Spinal cord (tissue), 10 donors: ENCODE measurements at places on chromosomes 1 and 21.

DNA sequence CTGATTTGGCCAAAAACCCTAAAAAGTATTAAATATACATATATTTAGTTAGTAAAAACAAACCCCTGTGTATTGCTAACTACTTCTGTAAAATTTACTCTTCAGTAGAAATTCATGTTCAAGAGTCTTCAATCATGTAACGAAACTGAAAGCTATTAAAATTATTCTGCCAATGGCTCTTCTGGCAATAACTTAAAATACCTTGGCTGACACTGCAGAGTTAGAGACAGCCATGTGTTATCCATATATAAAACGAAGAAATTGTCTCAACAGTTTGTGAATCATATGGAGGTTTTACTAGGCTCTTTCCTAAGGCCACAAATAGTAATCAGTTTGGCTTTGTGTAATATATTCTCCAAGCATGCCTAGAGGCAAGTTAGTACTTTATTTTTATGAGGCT lies 357.2 kb downstream of the COL11A1 start:
- DNase-seq: no peak

GRCh38 chr1:38029685-38030511 lies 16.7 kb downstream of the POU3F1 start:
- DNase-seq: no peak

DNA sequence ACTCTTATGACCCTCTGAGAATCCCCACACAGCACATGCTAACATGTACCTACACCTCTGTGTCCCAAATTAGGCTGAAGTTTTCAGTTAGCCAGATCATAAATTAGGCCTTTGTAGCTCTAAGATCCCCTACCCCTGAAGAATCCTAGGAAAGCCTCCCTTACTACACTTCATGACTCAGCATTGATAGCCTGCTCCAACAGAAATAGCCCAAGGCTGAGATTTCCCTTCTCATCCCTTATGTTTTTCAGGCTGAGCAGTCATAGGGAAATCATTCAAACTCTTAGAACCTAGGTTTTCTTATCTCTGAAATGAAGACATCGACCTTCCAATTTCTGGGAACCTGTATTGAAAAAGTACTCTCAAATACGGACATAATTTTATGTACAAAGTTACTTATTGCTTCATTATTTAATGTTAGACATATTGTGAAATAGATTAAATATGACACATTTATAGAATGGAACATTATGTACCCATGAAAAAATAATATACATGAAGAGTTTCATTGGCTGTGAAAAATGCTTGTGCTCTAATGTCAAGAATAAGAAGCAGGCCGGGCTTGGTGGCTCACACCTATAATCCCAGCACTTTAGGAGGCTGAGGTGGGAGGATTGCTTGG lies 122.4 kb upstream of the UBE2U start:
- no peak for DNase-seq

DNA sequence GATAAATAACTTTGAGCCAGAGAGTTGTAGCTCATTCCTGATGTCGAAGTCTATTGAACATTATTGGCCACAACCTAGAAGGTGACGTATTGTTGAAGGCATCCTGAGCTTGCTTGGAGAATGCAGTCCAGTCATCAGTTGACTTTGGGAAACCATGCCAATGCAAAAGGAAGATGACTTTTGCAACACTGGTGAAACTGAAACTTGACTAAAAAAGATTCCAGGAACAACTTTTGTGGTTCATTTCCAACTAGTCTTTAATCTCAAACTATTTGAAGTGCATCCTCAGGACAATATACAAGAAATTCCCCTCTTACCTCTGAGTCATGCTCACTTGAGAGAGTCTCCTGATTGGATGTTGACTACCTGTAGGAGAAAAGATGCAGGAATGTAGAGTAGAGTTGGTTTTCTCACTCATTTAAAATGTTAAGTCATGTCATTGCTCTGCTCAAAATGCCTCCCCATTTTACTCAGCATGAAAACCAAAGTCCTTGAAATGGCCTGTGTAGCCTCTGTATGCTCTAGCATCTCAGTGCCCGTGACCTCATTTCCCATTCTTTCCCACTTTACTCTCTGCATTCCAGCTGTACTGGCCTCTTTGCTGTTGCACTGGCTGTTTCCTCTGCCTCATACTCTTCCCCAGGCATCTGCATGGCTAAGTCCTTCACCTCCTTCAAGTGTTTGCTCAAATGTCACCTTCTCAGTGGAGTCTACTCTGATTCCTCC lies 24.4 kb upstream of the LEPR start:
- DNase-seq: no peak

- DNase-seq: no peak
Measured at GRCh38 chr1:113763661-113764060, 4.4 kb upstream of the PHTF1 start.

- DNase-seq: no peak
Measured at GRCh38 chr1:17167041-17167785, 37.7 kb upstream of the PADI1 start.

DNA sequence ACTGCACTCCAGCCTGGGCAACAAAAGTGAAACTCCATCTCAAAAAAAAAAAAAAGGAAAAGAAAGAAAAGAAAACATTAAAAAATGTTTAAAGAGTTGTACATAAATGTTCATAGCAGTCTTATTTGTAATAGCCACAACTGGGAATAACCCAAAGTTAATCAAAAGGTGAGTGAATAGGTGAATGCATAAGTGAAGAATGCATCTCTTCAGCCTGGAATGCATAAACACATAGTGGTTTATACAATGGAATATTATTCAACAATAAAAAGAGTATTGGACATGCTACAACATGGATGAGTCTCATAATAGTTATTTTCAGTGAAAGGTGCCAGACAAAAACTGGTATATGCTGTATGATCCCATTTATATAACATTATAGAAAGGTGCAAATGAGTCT lies 18.1 kb downstream of the LDLRAD1 start:
- no peak for DNase-seq

GRCh38 chr1:152761609-152762213 lies 3.9 kb downstream of the KPRP start:
- DNase-seq: no peak

- no peak for DNase-seq
Measured at GRCh38 chr1:60769082-60769481, 313.3 kb upstream of the NFIA start.

DNA sequence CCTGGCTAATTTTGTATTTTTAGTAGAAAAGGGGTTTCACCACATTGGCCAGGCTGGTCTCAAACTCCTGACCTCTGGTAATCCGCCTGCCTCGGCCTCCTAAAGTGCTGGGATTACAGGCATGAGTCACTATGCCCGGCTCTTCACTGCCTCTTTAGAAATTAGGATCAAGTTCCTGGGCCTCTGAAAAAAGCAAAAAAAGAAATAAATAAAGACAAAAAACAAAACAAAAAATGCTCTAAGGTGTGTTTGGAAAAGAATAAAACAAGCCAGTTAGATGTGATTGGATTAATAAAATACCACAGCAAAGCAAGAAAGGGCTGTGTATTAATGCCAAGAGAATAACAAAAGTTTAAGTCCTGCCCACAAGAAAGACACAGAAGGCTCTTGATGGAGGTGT lies 4.2 kb upstream of the ABCB10 start:
- no peak for DNase-seq

- no peak for DNase-seq
Measured at GRCh38 chr21:31894457-31894856, 21.6 kb downstream of the HUNK start.

- DNase-seq: no peak
Measured at GRCh38 chr1:39631361-39632322, 7.8 kb downstream of the HEYL start.

DNA sequence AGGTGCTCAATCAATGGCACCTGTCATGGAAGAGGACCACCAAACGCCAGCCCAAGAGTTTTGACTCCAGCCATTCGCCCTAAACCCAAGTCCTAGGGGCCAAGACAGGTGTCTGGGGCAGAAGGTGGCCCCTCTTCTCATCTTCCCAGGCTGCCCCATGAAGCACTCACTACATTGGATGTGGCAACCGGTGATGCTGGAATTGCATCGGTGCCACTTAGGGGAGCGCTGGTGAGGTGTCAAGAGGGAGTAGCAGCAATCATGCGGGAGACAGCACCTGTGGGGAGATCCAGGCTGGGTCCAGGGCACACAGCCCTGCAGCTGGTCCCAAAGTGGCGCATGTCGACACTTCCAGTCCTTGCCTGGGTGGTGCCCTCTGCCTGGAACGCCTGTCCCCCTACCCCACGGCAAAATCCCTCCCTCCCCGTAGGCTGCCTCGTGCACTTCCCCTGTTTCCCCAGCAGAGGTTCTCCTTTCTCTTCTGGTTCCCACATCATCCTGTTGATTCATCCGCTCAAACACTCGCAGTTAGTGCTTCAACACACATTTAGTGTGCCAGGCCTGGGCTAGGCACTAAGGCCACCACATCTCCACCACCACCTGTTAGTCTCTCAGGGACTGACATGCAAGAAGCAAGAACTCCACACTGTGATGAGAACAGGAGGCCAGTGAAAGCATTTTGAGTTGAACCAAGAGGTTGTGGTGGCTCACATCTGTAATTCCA lies 18.5 kb downstream of the PLA2G2D start:
- DNase-seq: peak; percentile 75

DNA sequence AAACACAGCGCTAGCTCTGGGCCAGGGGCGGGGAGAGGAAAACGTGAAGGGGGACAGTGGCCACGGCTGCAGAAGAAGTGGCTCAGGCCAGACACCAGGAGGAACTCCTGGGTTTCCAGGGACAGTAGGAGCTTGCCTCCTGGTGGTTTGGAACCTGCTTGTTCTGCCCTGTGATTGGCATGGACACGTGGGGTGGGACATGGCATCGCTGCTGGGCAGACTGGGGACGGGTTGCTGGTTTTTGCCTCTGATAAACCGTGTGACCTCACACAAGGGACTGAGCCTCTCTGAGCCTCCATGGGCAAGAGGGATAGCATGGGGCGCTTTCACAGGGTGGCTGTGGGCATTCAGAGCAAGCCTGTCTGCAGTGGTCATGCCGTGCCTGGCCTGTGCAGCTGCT lies 7.5 kb upstream of the PLCH2 start:
- no peak for DNase-seq

DNA sequence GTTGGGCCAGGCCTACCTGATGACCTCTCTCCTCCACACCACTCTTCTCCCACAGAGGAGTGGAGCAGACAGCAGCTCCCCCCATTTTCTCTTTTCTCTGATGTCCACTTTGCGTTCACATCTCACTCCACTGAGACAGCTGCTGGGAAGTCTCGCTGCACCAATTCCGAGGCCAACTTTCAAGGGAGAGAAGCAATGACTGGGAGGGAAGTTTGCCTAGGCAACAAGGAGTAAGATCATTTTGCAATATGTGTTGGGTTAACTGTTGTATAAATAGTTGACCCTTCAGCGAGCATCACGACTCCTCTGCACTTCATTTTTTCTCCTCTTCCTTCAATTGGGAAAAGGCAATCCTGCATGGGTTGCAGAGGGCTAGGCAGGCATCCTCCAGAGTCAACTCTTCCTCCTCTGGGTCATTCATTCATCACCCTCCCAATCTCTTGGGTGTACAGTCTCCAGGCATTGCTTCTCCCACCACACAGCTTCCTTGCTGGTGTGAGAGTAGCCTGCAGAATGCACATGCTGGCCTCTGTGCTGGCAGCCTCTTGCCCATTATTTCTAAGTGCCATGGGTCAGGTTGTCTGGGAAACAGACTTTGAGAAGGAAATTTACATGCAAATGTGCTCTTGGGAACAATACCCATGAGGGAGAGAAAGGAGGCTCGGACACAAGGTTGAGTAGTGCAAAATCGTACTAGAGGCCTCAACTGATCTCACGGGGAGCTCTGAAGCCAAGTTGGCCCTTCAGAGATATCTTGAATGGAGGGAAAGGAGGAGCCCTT lies 75.8 kb upstream of the BCAR3 start:
- no peak for DNase-seq

DNA sequence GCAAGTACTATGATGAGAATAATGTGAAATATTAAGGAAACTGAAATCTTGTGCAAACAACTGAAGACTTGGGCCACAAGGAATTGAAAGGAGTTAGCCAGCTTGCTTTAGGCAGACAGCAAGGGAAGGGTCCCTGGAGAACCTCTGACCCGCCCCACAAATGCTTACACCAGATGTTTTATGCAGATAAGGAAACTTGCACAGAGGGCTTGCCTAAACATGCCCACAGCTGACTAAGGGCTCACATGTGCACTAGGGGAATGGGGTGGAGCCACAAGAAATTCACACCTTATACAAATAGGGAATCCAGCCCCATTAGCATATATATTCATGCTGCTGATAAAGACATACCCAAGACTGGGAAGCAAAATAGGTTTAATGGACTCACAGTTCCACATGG lies 86.1 kb upstream of the CYYR1 start:
- DNase-seq: no peak

DNA sequence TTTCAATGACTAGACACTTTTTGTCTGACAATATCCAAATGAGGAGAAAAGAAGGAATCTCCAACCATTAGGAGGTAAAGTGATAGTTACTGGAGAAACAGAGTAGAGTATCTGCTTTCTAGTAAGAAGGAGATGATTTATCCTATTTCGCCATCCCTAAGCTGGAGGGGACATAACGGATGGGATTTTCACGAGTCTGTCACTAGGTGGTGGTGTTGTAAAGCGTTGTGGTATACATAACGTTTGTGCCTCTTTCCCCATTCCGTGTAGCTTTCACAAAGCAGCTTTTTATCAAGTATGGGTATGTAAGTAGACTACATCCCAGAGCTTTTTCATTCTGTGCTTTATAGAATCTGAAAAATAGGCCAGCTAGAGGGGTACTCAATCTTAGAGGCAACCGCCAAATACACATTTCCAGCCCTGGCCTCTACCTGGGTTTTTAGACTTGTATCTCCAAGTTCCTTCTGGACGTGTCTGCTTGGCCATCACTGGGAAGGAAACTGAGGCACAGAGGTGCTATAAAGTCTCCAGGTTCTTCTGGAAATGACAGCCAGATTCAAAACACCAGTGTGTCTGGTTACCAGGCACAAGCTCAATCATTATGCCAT lies 33.3 kb upstream of the FAM3B start:
- DNase-seq: peak; percentile 57

GRCh38 chr1:61100578-61100977 lies 18.2 kb downstream of the NFIA start:
- no peak for DNase-seq

DNA sequence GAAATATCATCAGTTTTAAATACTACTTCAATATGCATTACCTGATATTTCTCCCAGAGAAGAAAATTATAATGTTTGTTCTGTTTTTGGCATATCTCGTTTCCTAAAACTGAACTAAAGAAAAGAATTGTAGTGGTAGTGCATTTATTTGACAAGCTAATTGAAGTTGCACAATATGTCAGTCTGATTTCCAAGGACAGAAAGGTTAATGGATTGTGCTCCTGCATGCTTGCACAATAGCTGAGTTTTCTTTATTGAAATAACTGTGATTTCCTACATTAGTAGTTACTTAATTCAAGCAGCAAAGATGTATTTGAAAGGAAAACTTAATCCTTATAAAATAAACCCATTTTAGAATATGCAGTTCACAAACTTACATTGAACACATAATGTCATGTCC lies 2047.7 kb downstream of the NCAM2 start:
- no peak for DNase-seq

DNA sequence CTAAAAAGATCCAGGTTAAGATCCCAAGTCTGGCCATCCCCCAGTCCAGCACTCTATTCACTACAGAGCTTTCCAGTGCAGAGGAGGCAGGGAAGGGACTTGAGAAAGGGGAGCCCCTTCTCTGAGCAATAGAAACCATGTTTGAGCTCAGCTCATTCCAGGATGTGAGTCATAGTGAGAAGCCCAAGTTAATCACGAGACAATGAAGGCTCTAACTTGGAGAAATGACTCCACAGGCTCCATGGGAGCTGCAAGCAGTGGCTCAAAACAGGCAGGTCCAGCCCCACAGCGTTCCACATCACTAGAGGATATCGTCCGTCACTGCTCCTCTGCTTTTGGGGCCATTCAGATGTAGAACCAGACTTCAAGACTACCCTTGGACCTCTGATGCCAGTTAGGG lies 59.1 kb downstream of the CAMK2N1 start:
- DNase-seq: no peak
